ENCODE measurements at places on chromosomes 6 and 20. TPM values are rescaled to one million over a fixed set of nuclear protein-coding genes. Genes with fewer than 3 reads are reported as not detected.

- no peak for DNase-seq
Measured at GRCh38 chr20:58233881-58234528, 5.6 kb upstream of the ANKRD60 start.

DNA sequence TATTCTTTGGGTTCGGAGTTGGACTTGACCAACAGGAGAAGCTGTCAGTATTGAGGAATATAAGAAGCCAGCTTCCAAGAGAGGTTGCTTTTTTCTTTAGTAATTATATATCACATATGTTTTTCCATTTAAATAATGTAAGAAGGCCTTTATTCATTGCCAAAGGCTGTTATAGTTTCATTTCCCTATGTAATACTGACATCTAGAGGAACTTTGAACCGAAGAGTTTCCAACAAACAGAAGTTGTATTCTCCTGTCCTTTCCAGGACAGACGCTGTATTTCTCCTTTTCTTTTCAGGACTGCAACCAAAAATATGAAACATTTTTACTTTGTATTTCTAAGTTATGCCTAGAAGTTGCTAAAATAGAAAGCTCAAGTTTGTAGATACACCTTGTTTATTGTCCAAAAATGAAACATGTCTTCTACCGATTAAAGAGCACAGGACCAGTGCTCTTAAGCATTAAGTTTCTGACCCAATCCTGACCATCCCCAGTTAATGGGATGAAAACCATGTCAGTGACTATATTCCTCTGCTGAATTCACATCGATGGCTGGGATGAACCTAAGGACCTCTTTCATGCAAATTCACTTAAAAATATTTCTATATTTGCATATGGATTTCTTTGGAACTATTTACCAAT lies 55.1 kb downstream of the MYLK4 start:
- DNase-seq = peak; percentile 36

- DNase-seq = no peak
Measured at GRCh38 chr20:51542033-51542570, 417 bp downstream of the NFATC2 start.

GRCh38 chr20:57280221-57280620 lies 13.8 kb upstream of the BMP7 start:
- DNase-seq = no peak

- DNase-seq = no peak
Measured at GRCh38 chr6:33704215-33705066, 7.1 kb downstream of the UQCC2 start.

DNA sequence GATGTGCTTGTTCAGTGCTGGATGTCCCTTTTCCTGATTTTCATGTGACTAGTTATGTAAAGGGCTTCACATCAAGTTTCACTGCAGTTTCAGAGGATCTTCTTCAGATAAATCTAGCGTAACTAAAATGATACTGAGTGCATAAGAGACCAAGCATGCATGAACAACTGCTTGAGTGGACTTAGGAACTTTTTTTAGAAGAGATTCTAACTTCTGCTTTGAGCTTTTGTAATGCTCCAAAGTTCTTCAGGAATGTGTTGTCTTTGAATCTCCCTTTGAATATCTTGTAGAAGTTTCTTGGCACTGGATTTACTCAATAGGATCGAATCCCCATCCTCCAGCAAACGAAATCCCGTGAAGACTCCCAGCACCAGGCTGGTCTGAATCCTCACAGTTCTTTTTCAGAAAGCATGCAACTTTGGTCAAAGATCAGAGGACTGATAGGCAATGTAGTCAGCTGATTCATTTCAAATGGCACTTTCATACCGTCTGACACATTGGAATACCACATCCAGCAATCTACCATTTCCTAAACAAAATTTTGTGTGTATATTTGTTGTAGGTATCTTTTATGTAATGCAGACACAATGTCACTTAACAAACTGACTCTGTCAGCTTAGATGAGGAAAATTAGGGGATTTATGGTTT lies 33.2 kb downstream of the ENPP1 start:
- DNase-seq = no peak

DNA sequence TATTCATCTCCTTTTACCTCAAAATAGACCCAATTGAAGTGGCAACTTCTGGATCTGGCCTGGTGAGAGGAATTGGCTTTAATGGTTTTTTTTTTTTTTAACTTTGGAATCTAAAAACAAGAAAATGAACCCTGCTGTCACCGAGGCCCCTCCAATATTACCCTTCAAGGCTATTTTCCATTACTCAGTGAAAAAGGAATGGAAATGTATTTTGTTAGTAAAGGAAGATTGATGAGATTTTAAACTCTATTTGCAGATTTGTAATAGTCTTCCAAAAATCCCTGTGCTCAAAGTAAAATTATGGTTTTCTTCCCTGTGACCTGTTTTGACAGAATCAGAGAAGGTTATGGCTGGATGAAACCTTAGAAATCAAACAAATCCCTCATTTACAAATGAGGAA lies 102.9 kb downstream of the TMEM170B start:
- DNase-seq = no peak

EGFL8 gene
- total RNA-seq = 29.0 TPM

SLC17A9 gene
- 37.6 TPM for total RNA-seq

TMC2 gene
- not detected for total RNA-seq

DNA sequence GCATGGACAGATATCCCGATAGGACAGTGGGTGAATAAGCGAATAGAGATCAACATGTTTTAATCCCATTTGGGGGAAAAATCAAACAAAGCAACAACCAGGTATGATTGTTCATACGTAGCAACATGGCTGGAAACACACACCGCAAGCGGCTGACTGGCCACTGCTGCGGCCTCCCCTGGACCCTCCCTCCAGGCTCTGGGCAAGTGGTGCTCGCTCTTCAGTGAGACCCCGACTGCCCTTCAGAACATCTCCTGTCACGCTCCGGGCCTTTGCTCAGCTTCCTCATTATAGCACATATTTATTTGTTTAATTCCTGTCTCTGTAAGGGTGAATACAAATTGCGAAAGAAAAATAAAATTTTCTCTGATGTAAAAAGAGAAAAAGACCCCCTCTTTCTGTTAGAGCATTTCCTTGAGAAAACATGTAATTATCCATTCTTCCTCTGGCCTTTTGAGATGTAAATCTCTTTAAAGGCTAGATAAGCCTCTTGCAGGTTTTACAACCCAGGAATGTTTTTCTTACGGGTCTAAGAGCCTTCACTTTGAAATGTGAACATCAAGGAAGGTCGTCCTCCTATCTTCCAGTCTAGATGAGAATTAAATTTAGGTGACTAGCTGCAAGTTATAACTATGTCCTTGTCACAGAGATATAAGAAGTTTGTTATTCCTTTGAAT lies 11.0 kb upstream of the FAM210B start:
- DNase-seq = no peak

GRCh38 chr20:16621435-16622141 lies 48.3 kb upstream of the KIF16B start:
- DNase-seq = no peak
